ENCODE measurements at places on chromosomes 12 and 14.

GRCh38 chr12:131049002-131049401 is 95.3 kb downstream of the ADGRD1 start:
- no peak for DNase-seq

DNA sequence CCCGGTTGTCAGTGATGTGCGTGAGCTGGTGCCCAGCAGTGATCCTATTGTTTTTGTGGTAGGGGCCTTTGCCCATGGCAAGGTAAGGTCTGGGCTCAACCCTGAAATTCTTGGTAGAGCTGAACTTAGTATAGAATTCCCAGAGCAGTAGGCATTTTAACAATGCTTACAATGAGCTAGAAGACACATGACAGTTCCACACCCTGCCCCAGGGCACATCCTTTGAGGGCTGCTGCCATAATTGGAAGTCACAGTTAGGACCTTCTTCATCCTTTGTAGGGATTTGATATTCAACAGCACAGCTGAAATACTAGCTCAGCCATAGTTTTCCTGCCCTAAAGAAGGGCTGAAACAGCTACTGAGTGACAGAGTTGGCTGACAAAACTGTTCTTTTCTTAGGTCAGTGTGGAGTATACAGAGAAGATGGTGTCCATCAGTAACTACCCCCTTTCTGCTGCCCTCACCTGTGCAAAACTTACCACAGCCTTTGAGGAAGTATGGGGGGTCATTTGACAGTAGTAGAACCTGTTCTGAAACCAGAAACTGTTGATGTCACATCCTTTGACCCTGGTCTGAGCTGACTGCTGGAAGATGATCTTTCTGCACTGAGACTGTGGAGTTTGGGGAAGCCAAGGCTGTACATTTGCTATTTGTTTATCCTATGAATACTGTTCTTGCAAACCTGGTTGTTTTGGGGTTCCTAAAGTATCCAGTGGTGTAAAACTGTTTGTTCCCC is 4.8 kb downstream of the EMG1 start:
- DNase-seq: no peak

GRCh38 chr12:94080341-94081009 is 67.9 kb upstream of the PLXNC1 start:
- no peak for DNase-seq

DNA sequence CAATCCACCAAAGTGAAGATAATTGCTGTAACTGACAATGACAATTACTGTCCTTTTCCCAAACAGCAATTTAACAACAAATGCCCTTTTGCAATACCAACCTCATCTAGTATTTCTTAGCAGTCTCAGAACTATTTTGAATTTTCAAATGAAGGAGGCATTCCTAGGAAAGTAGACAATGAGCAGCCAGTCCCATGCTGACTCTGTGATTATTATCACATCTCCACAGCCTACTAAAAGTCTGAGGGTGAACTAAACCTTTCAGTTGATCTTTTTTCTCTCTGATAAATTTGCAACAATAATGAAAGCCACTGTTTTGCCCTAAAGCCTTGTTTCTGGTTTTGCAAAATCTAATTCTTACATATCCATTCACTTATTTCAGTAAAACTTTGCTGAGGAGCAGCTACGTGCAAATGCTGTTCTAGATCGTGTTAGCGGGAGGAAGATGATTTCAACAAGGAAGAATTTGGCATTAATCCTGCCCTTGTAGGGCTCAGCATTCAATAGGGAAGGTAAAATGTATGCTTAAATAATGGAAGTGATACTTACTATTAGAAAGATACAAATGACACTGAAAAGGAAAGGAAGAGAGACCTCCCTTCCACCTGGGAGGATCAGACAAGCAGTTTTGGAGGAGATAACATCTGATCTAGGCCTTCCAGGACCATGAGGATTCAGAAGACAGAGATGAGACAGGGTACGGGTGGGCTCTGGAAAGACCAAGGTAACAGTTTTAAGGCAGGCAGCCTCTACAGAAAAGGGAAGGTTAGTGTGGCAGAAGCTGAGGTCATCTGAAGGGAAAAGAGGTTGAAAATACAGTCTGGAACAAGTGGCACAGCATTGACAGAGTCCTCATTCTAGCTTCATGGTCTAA is 47.4 kb downstream of the SLC38A1 start:
- DNase-seq: peak; percentile 42

DNA sequence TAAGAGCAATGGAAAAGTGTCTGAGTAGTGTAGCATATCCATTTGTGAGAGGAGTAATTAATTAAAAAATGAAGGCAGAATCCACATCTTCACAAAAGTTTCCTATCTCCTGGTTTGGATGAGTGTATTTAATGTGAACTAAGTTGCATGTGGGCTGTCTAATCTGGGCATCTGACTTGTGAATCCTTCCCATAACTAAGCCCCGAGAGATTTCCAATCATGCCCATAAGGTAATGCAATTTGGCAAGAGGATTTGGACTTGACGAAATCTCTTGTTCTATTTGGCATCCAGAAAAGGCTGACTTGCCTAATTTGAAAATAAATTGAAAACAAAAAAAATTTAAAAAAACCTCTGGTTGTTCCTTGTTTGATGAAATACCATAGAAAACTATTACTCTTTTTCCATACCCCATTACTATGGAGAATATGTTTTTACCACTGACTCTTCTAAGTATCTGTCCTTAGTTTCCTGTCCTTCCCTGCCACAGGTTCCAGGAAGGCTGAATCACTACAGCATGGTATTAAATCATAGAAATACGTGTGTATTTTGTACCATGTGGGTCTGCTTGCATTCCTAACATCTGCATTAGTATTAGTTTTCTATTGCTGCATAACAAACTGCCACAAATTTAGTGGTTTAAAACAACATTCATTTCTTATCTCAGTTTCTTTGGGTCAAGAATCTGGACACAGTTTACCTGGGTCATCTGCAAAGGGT is 48.4 kb downstream of the ETV6 start:
- peak; percentile 43 for DNase-seq

DNA sequence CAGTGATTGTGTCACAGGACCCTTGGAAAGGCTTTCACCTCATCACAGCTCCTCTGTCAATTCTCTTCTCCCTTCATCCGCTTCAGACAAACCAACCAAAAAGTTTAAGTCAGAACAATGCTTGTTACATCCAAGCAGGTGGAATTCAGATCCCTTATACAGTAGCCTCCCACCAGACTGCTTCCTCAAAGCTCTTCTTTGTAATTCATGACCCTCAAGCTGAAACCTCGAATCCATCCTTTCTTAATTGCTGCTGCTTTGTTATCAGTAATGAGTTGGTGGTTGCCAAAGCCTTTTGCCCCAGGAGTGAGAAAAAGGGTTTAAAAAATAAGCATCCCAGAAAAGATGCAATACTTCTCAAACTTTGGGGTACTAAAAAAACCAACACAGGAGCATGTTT is 9.5 kb downstream of the BEST3 start:
- peak; percentile 5 for DNase-seq

DNA sequence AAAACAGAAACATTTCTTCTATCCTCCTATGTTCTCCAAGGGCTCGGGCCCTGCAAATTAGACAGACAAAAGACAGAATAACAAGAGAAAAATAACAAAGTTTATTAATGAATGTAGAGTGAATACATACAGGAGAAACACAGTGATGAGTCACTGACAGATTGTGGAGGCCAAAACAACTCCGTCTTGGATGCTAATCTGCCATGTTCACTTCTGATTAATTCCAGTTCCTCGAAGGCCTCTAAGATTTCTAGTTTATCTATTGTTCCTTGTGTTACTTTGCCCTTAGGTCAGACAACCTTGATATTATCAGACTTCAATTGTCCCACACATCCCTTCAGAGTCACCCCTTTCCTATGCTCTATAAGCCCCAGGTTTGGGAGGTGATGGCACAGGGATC is 26.8 kb upstream of the NEDD1 start:
- no peak for DNase-seq

GRCh38 chr14:24408764-24409163 is 10.0 kb downstream of the NYNRIN start:
- DNase-seq: no peak

- DNase-seq: no peak
Observed at GRCh38 chr12:110957652-110958051, 37.3 kb upstream of the MYL2 start.

GRCh38 chr14:101361451-101362433 is 199.6 kb upstream of the DIO3 start:
- DNase-seq: no peak

DNA sequence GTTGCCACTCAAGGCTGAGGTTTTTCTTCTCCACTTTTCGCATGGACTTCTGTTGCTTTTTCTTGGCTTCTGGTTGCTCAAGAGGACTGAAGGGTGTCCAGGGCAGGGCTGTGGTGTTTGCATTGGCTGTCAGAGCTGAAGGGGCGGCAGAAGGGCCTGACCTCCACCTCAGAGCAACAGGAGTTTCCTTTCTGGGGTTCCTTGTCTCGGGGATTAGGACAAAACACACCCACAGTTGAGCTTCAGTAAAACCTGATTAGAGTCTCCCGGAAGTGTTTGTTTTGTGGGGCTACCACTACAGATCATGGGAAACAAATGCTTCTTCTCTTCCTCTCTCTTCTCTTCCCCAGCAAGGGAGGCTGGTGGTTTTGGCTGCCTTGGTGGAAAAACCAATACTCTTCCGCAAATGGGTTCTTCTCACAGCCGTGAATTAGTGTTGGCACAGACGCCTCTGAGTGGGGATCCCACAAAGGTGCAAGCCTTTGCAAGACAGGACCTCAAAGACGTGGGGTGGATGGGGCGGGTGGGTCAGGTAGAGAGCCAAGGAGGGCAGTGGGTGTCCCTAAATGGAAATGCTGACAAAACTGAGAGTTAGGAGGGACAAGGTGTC is 317.7 kb upstream of the TBX3 start:
- DNase-seq: no peak

GRCh38 chr14:103692159-103692558 is 23.1 kb downstream of the XRCC3 start:
- no peak for DNase-seq

DNA sequence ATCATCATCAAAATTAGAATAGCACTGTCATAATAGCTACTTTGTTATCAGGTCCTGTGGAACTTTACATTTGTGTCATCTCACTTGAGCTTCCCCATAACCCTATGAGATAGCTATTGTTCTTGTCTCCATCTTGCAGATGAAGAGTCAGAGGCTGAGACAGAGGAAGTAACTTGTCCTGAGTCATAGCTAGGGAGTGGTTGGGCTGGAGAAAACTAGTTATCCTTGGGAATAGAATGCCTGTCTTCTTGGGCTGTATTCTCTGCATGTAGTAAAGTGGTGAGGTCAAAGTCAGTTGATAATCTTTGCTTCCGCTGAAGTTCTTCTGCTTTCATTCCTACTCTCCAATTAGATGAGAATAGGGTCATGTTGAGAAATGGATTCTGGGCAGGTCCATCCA is 117.0 kb downstream of the SMOC1 start:
- DNase-seq: no peak

DNA sequence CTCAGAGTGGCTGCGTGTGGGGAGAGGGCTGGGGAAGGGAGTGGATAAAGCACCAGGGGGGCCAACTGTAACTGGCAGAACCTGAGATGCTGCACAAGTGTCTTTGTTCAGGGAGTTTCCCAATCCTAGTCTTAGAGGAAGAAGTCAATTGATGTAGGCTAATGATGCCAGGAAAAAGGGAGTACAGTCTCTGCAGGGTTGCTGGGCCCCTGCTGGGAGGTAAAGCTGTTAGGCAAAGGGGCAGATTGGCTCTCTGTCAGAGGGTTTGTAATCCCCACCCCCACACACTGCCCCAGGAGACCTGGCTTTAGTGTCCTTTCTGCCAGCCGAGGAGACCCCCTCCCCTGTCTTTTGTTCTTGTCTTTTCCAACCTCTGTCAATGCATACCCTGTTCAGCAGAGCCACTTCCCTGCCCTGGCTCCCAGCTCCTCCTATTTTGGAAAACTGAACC is 178.4 kb downstream of the KCNA5 start:
- DNase-seq: no peak

GRCh38 chr12:5440978-5441377 is 9.1 kb downstream of the NTF3 start:
- DNase-seq: no peak

DNA sequence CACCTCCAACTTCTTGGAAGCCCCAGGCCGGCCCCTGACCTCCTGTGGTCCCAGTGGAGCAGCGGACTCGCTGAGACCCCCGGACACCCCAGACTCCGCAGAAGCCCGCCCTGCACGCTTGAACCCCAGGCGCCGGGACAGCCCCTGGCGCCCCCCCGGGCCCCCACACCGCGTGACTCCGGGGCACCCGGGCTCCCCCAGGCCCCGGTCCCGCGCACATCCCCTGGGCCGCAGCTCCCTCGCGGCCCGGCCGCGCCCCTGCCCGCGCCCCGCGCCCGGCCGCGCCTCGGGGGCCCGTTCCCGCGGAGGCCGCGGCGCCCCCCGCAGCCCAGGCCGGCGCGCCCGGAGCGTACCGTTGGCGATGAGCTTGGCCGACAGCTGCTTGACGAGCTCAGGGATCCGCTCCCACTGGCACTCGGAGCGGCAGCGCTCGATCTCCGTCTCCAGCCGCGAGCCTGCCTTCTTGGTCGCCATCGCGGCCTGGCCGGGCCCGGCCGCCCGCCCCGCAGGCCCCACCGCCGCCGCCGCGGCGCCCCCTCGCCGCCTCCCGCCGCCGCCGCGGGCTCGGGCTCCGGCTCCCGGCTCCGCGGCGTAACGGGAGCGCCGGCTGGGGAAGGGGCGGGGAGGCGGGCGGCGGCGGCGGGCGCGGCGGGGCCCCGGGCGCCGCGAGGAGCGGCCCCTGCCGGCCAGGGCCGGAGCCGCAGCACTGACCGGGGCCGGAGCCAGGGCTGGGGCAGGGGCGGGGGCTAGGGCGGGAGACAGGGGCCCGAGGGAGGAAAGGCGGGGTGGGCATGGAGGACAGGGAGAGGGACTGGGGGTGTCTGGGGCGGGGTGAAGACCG is at the start of gene TTC7B:
TTC7B (minus strand) TSS at position 609 of the 841 bp plus-strand sequence; CDS start at position 474, 135 bp downstream.
- no peak for DNase-seq

DNA sequence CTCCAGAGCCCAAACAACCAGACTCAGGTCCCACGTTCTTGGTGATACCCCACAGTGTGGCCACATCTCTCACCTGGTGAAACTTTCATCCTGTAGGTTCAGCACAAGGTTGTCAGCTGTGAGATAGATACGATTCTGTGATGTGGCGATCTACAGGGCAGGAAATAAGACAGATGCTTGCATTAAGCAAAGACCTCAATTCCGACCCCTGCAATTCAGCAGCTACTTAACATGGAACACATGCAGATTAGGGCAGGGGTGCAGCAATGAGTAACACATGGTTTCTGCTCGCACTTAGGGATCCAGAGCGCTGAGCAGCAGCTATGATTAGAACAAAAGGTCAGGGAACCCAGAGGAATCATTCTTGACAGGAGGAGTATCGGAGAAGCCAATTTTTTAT is 4.1 kb downstream of the PHB2 start:
- DNase-seq: no peak

DNA sequence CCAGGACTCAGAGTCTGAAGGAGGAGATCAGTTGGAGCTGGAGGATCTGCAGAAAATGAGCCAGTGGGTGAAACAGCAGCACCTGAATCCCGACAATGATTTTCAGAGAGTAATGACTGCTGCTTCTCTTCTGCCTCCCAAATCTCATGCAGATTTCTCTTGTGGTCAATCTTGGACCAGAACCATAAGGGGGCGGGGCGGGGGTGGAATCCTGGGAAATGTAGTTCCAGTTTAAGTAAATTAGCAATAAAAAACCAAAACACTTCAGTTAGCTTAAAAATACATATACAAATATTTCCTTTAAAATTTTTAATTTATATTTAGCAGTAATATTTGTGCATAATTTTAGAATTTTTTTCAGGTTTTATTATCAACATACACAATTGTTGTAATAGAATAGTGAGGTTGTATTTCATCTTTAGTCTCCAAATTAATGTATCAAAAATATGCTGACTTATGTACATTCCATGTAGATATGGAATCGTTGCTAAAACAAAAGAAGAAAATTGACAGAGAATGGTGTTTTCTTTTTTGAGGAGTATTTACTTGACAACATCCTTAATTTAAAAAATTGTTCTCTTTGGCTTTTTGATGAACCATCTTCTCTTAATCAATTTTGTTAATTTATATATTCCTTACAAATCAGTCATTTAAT is 223.5 kb upstream of the SYT10 start:
- no peak for DNase-seq
